ENCODE measurements at places on chromosomes 7 and 10. TPM values are rescaled to one million over a fixed set of nuclear protein-coding genes. Genes with fewer than 3 reads are reported as not detected.

GNAI1 gene
- 27.1 TPM for total RNA-seq

GRCh38 chr7:11128498-11128897 lies 154.8 kb downstream of the PHF14 start:
- no peak overlapping the region for H3K27ac ChIP-seq
- no peak for DNase-seq
- H3K27me3 ChIP-seq = no peaks in the 10 kb centered on the region
- H3K36me3 ChIP-seq = no peaks in the 10 kb centered on the region
- H3K4me3 ChIP-seq = no peak overlapping the region

VSTM4 gene
- 3.1 TPM for total RNA-seq

DNA sequence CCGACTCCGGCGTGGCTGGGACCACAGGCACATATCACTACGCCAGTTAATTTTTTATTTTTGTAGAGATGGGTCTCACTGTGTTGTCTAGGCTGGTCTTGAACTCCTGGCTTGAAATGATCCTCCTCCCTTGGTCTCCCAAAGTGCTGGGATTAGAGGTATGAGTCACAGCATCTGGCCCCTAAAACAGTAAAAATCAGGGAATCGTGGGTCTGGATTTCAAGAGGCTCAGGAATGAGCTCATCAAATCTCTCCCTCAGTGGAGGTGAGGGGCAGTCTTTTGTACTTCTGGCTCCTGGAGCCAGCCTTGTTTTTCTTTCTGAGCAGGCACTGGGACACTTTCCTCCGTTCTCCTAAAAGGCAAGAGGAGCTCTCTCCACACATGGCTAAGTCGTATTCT lies 32.1 kb upstream of the RHEB start:
- no peaks in the 10 kb centered on the region for H3K27me3 ChIP-seq
- no peak for DNase-seq
- H3K27ac ChIP-seq = no peak overlapping the region
- H3K36me3 ChIP-seq = no peaks in the 10 kb centered on the region

- H3K27me3 ChIP-seq = no peaks in the 10 kb centered on the region
- H3K36me3 ChIP-seq = no peaks in the 10 kb centered on the region
- H3K4me3 ChIP-seq = no peak overlapping the region
- H3K4me1 ChIP-seq = no peaks in the 10 kb centered on the region
- DNase-seq = no peak
Measured at GRCh38 chr7:135355377-135356048, 121.9 kb downstream of the STRA8 start.

Measured in colonic mucosa (tissue), 4 donors.